Smooth muscle cell of bladder (primary cell): ENCODE measurements at places on chromosomes 5 and 9. TPM values are rescaled to one million over a fixed set of nuclear protein-coding genes. Genes with fewer than 3 reads are reported as not detected.

Gene SPATA31E1
- total RNA-seq: not detected in 2 replicates

Gene ORM1
- not detected in 2 replicates for total RNA-seq

Gene CDK7
- total RNA-seq: 57.4 and 63.0 TPM in 2 replicates

Gene TAF1L
- total RNA-seq: under 0.01 TPM in 1 of 2 replicates, not detected in the other

Gene ELOVL7
- total RNA-seq: under 0.01 and 0.09 TPM in 2 replicates

Gene HTR1A
- not detected in 2 replicates for total RNA-seq

Gene SERF1A
- total RNA-seq: 2.4 and 4.5 TPM in 2 replicates

Gene CDH10
- total RNA-seq: 0.14 and 1.7 TPM in 2 replicates

Gene SLC6A19
- total RNA-seq: not detected in 2 replicates

Gene PDGFRB
- 97.1 and 121 TPM in 2 replicates for total RNA-seq

Gene PCDHGA10
- 4.3 and 5.4 TPM in 2 replicates for total RNA-seq

Gene SLC36A2
- total RNA-seq: not detected in 2 replicates

Gene FBXL7
- 2.0 and 2.9 TPM in 2 replicates for total RNA-seq
